Right lung (tissue), 10 donors: ENCODE measurements at places on chromosomes 2 and 18. TPM values are rescaled to one million over a fixed set of nuclear protein-coding genes. Genes with fewer than 3 reads are reported as not detected.

The FAM124B gene
- 16.9 TPM for polyA plus RNA-seq

The IAH1 gene
- polyA plus RNA-seq, result 55.2 TPM

- DNase-seq, result no peak
These were observed 138.4 kb downstream of the OTX1 start for GRCh38 chr2:63189026-63189425.

DNA sequence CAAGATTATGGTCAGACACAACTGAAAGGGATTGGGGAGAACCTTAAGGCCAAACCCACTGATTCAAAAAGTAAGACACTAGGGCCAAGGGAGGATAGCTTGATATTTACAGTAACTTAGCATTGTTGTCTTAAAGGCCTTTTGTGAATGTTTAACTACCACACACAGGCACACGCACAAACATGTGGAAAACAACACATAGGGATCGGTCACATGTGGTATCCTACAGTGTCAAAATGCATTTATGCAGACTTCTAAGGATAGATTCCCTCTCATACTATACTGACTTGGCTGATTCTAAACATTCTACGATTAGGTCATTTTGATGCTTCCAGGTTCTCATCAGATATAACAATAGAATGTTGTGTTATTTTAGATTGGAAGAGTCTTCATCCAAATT is 638.9 kb upstream of the LRRTM1 start:
- DNase-seq, result no peak

- DNase-seq, result no peak
These were observed 92.1 kb downstream of the ATL2 start for GRCh38 chr2:38284971-38285370.

The ERCC3 gene
- 76.4 TPM for polyA plus RNA-seq

GRCh38 chr2:141271346-141271745 is 859.5 kb downstream of the LRP1B start:
- no peak for DNase-seq

DNA sequence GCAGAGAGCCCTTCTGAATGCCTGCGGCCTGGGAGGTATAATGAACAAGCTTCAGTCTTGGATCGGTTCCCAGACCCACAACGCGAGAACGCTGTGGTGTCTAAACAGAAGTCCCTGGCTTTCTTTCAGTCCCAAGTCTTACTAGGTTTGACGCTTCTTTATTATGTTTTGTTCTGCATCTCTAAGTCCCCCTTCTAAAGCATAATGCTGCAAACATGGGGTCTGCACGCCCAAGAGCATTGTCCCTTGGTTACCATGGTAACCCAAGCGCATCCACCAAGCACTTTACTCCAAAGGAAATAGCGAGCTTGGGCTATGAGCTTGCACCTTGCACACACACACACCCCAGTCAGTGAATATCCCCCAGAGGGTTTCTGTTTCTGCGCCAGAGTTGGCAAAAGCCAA is 193.7 kb downstream of the INO80D start:
- DNase-seq, result peak; percentile 67

- DNase-seq, result no peak
These were observed 52.3 kb downstream of the PAX8 start for GRCh38 chr2:113226462-113226861.

The CHMP1B gene
- polyA plus RNA-seq, result 37.4 TPM

DNA sequence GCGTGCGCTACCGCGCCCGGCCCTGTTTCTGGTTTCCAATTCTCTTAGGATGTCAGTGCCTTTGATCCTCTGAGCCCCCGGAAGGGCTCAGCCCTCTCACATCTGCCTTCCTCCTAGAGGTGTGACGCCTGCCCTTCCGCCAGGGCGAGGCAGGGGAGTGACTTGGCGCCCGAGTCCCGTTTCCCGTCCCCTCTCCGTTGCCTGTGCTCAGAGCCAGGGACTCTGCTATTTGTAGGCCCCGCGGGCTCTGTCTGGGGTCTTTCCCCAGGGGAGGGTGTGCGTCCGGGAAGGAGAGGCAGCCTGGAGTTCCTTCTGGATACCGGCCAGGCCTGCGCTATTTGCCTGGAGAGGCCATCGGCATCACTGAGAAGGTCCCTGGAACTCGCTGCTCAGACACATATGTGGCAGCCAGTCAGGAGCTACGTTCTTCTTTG is 103.7 kb upstream of the TAF1B start:
- DNase-seq, result peak; percentile 70

The SH3RF3 gene
- 8.4 TPM for polyA plus RNA-seq

The ACMSD gene
- 1.8 TPM for polyA plus RNA-seq
